ENCODE measurements at places on chromosomes 4 and X. TPM values are rescaled to one million over a fixed set of nuclear protein-coding genes. Genes with fewer than 3 reads are reported as not detected.

DNA sequence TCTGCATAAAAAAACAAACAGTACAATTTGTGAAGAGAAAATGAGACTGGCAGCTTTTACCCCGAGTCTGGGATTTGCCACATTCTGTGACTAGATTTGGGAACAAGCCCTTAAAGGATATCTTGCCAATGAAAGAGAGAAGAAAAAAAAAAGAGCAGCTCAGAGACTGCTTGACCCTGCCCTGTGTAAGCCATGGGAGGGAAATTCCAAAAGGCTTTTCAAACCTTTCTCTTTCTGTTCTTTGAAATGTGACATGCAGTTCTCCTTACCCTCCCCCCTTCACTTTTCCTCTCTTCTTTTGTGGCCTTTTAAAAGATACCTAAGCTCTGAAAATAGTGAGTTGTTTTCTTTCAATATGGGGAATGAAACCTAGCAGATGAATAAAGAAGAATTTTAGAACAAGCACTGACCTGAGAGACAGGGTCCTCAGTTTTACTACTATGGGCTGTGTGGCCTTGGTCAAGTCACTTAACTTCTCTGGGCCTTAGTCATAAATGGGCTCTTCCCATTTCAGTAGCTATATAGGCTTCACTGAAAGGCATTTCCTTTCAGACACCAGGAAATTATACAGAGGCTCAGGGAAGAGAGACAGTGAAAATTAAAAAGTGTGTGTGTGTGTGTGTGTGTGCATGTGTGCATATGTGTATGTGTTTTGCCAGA, 5.1 kb downstream of the CCDC160 start:
- DNase-seq = no peak

ADRA2C gene
- total RNA-seq = 23.5 TPM

DNAAF6 gene
- total RNA-seq = not detected

DNA sequence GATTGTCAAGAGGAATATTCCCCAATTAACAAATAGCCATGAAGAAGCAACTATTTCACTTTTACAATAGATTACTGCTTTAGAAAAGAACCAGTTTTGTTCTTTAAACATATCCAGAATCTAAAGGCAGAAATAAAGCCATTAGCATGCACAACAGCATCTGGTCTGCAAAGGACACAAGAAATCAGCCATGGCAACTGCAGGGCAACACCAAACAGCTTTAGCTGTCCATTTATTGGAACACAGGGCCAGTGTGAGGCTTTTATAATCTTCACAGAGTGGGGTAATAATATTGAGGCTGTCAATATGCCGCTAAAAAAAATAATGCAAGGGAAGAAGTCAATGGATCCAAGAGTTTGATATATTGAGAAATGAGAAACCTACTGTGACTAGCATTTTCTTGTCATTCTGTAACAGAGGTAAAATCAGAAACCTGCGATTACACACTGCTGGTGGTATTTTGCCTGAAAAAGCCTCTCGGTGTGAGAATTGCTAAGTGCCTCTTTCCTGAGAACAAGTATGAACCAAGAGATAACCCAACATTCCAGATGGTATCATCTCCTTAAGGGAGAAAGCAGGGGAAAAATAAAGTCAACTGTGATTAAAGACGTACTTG, 2.7 kb upstream of the BANK1 start:
- DNase-seq = no peak

GRCh38 chr4:41963105-41963504, 18.5 kb upstream of the DCAF4L1 start:
- DNase-seq = no peak

FREM3 gene
- total RNA-seq = not detected

- no peak for DNase-seq
Measured at GRCh38 chr4:120158046-120158445, 91.4 kb upstream of the MAD2L1 start.

CITED1 gene
- 0.36 TPM for total RNA-seq

ATRX gene
- total RNA-seq = 85.8 TPM

Measured in Panc1 (cell line).